ENCODE measurements at places on chromosomes 13 and 19.
A peak's percentile ranks its signal among the peaks of the same experiment; 100 is the strongest.

DNA sequence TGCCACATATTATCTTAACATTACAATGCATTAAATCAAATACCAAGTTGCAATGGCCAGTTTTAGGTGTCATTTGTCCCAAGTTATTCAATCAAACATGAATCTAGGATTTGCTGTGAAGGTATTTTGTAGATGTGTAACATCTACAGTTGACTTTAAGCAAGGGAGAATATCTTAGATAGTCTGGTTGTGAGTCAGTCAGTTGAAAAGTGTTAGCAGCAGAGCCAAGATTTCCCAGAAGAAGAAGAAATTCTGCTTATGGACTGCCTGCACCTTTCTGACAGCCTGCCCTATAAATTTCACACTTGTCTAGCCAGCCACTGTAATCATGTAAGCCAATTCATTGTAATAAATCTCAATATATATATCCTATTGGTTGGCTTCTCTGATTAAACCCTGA lies 41.3 kb upstream of the INTS6 start:
- DNase-seq, result no peak

- no peak for DNase-seq
Measured at GRCh38 chr19:3543150-3544057, 4.4 kb downstream of the TEKTIP1 start.

- DNase-seq, result no peak
Measured at GRCh38 chr19:56106397-56106849, 14.7 kb downstream of the ZNF787 start.

GRCh38 chr13:59715611-59716010 lies 448.1 kb downstream of the DIAPH3 start:
- DNase-seq, result no peak

DNA sequence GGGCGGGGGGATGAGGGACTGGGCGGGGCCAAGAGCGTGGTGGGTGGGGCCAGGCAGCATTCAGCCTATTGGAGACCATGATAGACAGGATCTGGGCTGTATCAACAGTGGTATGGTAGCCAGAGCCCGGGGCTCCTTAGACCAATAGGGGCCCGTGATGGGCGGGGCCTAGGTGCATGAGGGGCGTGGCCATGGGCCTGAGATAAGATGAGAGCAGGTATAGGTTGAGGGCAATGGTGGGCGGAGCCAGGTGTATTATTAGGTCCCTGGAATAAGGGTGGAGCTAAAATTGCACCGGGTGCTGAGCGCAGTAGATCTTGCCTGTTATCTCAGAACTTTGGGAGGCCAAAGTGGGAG lies 5.3 kb downstream of the ABCA7 start:
- peak; percentile 83 for DNase-seq

- DNase-seq, result no peak
Measured at GRCh38 chr13:92640936-92641335, 585.7 kb upstream of the GPC6 start.

DNA sequence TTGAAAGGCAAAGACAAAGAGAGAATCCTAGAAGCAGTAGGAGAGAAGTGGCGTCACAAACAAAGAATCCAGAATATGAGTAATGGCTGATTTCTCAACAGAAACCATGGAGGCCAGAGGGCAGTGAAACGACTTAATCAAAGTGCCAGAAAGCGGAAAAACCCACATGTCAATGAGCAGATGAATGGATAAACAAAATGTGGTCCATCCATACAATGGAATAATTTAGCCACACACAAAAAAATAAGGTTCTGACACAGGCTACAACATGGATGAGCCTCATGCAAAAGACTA lies 52.2 kb upstream of the RANBP3 start:
- no peak for DNase-seq

- DNase-seq, result peak; percentile 53
Measured at GRCh38 chr13:19782049-19782726, 557 bp downstream of the PSPC1 start.

DNA sequence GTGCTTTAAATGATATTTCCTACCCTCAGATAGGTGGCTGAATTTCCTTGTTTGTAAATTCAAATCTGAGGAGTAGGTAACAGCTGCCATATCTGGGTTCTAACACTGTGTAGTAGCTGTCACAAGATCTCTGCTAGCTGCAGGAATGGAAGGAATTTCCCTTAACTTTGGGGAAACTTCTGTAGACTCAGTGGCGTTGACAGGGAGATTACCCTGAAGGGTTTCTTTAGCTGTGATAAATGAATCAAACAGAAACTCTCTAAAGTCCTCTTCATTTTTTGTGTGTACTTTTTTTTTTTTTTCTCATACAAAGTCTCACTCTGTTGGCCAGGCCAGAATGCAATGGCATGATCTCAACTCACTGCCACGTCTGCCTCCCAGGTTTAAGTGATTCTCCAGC lies 5.3 kb upstream of the EPSTI1 start:
- no peak for DNase-seq

DNA sequence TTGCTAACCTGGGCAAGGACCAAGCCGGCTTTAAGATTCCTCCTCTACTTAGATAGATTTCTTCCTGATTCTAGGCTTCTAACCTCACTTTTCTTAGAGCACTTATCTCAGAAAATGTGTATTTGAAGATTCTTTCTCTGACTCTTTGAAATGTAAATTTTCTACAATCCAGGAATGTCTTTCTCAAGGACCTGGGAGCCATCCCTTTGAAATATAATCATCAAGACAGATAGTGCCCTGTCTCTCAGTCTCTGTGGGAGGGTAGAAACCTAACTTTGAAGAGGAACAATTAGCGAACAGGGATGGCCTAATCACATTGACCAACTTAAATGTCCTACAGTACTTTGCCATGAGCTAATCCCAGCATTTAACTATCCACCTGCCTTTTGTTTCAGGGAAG lies 1646.0 kb downstream of the PCDH9 start:
- no peak for DNase-seq

GRCh38 chr13:55999709-56000108 lies 1141.0 kb upstream of the PRR20A start:
- no peak for DNase-seq

DNA sequence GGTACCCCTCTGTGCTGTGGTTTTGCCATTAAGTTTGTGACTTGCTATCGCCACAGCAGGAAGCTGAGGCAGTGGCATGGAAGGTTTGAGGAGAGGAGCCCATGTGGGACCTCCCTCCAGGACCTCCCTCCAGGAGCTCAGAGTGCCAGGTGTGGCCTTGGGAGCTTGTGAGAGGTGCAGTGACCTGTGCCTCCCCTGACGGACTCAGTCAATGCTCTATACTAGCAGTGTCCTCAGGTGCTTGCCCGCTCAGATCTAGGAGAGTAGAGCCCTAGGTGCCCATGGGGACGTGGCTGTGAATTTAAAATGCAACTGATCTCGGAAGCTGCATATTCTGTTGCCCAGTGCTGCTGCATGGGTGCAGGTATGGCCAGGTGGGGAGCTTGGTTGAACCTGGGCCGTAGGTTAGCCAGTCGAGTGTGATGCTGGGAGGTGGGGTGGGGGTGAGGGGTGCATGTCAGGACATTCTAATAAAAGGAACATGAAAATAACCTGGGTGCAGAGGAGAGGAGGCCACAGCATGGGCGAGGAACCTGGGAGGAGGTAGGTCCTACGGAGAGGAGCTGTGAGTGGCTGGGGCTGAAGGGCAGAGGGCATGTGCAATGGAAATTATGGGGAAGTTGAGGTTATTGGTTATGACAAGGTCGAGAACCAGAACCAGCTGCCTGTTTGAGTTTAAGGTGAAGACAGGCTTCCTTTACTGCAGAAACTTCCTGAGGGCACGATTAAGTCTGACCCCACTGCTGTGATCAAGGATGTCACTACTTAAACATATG lies 41.6 kb downstream of the TEX29 start:
- no peak for DNase-seq

DNA sequence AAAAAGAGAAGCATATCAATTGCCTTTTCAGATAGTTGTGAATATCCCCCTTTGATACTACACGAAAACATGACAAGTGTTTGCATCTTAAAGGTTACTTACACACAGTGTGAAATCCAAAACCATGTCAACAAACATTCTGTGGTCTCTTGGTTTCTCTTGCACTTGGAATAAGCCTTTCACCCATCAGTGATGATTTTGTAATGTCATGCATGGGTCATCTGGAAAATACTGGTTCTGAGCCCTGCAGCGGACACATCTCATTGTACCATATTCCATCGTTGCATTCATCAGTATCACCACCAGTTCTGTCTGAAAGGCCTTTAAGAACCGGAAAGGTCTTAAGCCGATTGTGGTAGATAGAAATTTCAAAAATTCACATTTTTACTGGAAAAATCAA lies 65.4 kb upstream of the SOX1 start:
- no peak for DNase-seq

GRCh38 chr19:43470288-43470687 lies 4.9 kb upstream of the LYPD3 start:
- DNase-seq, result no peak

GRCh38 chr13:44422755-44423643 lies 49.4 kb downstream of the SERP2 start:
- DNase-seq, result no peak

DNA sequence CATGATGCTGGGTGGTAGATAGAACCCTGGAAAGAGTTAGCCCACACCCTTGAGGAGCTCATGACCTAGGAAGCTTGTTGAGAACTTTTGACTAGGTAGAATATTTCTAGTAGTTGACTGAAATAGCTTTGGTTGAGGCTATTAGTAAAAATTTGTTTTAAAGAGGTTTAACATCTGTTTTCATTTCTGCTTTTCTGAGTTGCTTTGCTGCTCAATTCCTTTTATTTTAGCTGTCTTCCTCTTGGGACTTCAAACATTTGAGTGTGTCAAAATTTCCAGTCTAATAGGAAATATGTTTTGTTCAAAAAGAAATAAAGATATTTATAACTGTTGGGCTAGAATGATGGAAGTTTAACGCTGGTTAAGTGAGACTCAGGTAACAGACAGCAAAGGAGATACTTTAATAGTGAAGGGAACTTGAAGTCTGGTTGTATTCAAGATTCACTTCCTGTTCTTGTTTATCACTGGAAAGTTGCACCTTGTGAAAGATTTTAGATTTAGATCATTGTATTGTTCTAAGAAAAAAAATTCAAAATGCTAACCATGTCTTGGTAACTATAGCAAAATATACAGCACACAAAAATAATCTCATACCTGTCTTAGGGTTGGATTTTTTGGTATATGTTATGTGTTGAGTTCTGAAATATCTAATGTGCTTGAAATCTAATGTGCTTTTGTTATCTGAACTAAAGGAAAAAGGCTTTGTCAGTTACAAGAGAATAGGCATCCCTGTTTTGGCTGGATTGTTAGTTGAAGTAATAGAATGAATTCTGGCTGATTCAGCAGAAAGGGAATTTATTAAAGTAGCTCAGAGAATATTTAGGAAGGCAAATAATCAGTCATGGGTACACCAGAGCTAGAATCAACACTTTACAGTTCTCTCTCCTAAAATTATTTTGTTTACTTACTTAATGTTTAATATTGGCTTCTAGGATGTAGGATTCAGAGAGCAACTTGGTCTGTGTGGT lies 24.4 kb upstream of the GPR18 start:
- no peak for DNase-seq

- no peak for DNase-seq
Measured at GRCh38 chr13:62302341-62302740, 886.7 kb upstream of the PCDH20 start.

- no peak for DNase-seq
Measured at GRCh38 chr13:112679381-112679780, 10.5 kb upstream of the ATP11A start.

DNA sequence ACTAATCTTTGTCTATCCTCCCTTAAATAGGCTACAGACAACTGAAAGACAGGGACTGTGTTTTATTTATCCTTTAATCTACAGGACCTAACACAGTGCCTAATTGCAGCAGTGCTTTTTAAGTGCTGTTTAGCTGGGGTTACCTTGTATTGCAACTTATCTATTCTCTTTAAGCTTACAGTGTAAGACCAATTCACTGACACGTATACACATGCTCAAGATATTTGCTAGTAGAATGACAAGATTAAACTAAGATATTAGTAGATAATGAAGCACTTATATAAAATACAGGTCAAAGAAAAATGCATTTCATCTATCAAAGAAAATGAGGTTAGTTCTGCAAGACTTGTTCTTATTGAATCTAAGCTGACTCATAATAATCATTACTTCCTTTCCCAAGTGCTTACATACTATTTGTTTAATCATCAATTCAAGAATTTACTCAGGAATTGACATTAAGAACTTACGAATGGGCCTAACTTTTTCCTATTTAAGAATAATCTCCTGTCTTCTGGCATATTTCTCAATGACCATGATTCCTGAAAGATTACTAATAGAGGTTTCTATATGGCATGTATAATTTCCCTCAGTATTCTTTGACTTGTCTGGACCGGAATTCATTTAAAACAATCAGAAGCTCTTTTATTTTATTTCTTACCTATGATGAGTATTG lies 75.8 kb upstream of the MAB21L1 start:
- no peak for DNase-seq

DNA sequence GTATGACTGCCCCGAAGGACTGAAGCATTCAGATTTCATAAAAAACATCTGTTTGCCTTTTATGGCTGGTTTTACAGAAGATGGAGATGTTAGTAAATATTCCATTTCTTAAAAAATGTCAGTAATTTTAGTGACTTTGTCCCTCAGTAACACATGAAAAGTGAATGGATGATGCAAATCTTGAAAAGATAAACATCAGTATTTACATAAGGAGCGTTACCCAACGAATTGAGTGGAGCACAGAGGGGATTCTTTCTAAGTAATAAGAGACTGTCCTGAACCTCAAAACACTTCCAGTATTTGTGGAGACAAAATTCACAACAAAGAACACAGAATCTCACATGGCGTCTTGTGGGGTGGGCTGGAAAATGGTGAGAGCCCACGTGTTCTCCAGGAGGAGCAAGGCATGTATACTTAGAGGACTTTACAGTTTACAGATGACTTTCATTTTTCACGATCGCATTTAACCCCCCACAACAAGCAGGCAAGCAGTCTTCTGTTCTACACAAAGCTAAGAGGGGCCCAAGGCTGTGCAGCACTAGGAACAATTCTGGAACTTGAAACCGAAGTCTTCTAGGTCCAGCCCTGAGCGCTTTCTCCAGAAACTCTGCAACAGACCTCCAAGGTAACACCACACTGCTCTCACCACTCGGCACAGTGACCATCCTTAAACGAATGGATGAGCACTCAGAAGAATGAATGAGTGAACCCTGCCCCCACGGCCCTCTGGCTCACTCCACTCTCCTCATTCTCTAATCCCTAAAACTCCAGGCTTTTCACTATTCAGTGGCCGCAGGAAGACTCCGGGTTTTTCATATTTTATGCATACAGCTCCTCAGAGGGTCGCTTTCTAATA lies 709.8 kb downstream of the UQCRFS1 start:
- no peak for DNase-seq

GRCh38 chr13:54196684-54197083 lies 1168.1 kb downstream of the OLFM4 start:
- no peak for DNase-seq
